ENCODE measurements at places on chromosomes 7 and 10. TPM values are rescaled to one million over a fixed set of nuclear protein-coding genes. Genes with fewer than 3 reads are reported as not detected.

The MUC12 gene
- total RNA-seq, result not detected

The TEX36 gene
- total RNA-seq, result not detected

The ZFAND2A gene
- total RNA-seq, result 25.5 TPM

The PRSS1 gene
- total RNA-seq, result not detected

The MLXIPL gene
- total RNA-seq, result not detected

The RAMP3 gene
- 7.0 TPM for total RNA-seq

The POLR2J2 gene
- total RNA-seq, result not detected

The MMD2 gene
- not detected for total RNA-seq

The UPP1 gene
- 97.0 TPM for total RNA-seq

The GNG11 gene
- 196 TPM for total RNA-seq

The NPTX2 gene
- total RNA-seq, result 0.60 TPM

The UCMA gene
- not detected for total RNA-seq

The HKDC1 gene
- total RNA-seq, result not detected

The PAPOLB gene
- total RNA-seq, result not detected

The CAMK2B gene
- 0.20 TPM for total RNA-seq

The CDK14 gene
- 11.4 TPM for total RNA-seq

The ZNF425 gene
- total RNA-seq, result 0.74 TPM

The ECHDC3 gene
- total RNA-seq, result 20.0 TPM

The DGKI gene
- total RNA-seq, result 0.20 TPM

The NKX6-2 gene
- not detected for total RNA-seq

The FBXW4 gene
- total RNA-seq, result 9.6 TPM

The CALHM2 gene
- 25.2 TPM for total RNA-seq

The TET1 gene
- 0.69 TPM for total RNA-seq

The LIPN gene
- total RNA-seq, result not detected

The PPP1R3C gene
- total RNA-seq, result not detected

The TRPV5 gene
- not detected for total RNA-seq

The CALHM1 gene
- total RNA-seq, result not detected

The CYP2C9 gene
- total RNA-seq, result not detected
